ENCODE measurements at places on chromosomes 1 and 21. TPM values are rescaled to one million over a fixed set of nuclear protein-coding genes. Genes with fewer than 3 reads are reported as not detected.

The LRRC38 gene
- total RNA-seq: not detected

The PALMD gene
- 67.3 TPM for total RNA-seq

The CROCC gene
- 53.9 TPM for total RNA-seq

The HFM1 gene
- total RNA-seq: 1.5 TPM

The HMGN1 gene
- total RNA-seq: 58.4 TPM

The ITGB2 gene
- 43.5 TPM for total RNA-seq

The ACTL8 gene
- not detected for total RNA-seq

The MTARC2 gene
- 24.5 TPM for total RNA-seq

The MFAP2 gene
- total RNA-seq: 12.6 TPM

The SPATA21 gene
- total RNA-seq: not detected

The OR2T2 gene
- total RNA-seq: not detected

The PLA2G5 gene
- 0.87 TPM for total RNA-seq

The FMO5 gene
- total RNA-seq: 3.0 TPM

The CCDC27 gene
- not detected for total RNA-seq

The KIF14 gene
- total RNA-seq: 0.20 TPM

The LRRC7 gene
- 11.1 TPM for total RNA-seq

Measured in tibial nerve (tissue), 4 donors.